M059J (cell line): ENCODE measurements at places on chromosomes 5 and 9.

DNA sequence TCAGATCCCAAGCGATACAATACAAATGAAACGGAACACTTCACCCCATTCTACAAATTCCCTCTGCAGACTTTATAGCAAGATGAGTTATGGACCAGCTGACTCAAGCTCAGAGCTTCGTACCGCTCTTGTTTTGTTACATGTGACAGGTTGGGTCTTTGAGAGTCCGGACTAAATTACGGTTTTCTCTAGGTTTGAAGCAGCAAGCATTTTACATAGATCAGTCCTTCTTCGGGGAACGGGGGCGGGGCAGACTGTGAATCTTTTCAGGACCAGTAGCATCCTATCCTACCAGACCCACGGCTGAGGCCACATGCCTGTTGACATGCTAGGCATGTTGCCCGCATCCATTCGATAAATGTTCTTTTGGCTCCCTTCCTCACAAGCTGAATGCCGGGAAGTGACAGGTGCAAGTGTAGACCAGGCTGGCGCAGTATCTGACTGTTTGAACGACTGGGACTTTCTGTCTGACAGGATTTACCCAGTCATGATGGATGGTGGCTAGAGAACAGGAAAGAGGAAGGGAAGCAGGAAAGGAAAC lies 811.0 kb upstream of the GRAMD2B start:
- DNase-seq, result no peak

GRCh38 chr5:171580502-171581265 lies 161.2 kb downstream of the FGF18 start:
- DNase-seq, result peak; percentile 43

DNA sequence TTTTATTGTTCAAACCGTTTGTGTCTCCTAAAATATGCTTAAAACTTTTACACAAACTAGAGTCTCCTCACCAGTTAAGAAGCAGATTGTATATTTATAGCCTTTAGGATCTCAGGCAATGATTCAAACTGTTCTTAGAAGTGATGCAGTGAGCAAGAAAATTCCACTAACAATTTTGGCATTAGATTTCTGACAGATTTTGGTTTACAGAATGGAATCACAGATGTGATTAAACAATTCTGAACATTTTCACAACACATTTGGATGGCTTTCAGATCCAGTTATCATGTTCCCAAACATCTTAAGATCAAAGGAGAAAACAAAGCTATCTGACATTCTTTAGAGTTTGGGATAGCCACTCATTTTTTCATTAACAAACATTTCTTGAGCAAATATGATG lies 181.7 kb upstream of the RIOK2 start:
- no peak for DNase-seq

DNA sequence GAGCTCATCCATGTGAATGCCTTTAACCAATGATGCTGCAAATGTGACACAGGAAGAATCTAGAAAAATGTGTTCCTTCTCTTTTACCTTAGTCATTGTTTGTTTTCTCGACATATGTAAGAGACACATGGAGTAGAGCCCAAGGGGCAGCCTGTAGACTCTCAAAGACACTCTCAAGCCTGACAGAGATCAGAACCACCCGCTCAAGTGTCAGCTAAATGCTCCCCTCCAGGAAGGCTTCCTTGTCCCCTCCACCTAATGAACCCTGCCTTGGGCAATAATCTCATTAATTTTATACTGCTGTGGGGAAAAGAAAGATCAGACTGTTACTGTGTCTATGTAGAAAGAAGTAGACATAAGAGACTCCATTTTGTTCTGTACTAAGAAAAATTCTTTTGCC lies 157.4 kb downstream of the MUSK start:
- no peak for DNase-seq

- DNase-seq, result peak; percentile 24
Observed at GRCh38 chr5:176647843-176648473, 674 bp downstream of the TSPAN17 start.

DNA sequence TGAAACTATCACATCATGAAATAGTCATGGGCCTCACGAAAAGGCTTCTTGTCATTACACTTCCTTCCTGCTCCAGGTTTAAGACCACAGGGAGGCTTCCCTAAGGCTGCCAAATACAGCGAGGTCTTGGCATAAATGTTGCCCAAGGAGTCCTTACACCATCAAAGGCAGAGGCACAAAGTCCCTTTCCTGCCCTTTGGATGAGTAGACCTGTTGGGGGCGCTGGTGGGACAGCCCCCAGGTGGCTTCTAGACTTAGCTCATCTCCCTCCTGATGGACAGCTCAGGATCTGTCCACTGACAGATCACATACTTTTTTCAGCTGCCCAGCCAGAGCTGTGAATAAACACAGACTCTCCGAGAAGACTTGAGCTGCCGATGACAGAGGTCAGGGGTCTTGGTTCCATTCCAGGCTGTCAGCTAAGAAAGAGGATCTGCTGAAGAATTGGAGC lies 15.5 kb upstream of the MEGF9 start:
- DNase-seq, result peak; percentile 58

DNA sequence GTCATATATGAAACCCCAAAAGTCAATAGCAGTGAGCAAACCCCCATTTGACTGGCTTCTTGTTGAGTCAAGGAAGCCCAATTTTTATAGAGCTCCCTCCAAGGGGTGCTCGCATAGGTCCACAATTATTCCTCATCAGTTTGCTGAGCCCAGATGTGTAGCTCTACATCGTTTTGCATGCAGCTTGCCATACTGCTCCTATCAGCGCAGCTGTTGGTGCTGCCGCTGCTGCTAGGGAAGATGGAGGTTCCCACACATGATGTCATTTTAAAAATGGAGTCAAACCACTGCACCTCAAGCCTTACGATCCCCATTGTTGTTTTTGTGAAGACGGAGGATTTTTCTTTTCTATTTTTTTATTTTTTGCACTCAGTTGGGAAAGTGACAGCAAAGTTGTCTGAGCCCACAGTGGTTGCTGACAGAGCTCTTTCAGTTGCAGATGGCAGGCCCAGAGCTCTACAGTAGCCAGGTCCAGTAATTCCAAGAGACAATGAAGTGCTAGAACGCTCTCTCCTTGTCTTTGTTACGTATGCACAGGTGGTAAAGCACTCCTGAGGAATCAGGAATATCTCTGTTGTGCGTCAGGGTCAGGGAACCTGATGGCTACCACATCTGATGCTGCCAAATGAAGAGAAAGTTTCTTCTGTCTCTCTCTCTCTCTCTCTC lies 23.2 kb upstream of the C5orf63 start:
- DNase-seq, result no peak
